ENCODE measurements at places on chromosomes 7 and 10. TPM values are rescaled to one million over a fixed set of nuclear protein-coding genes. Genes with fewer than 3 reads are reported as not detected.

The HTRA1 gene
- 386 TPM for total RNA-seq

The ZKSCAN5 gene
- 7.8 TPM for total RNA-seq

The CAMK1D gene
- 10.9 TPM for total RNA-seq

The EIF4H gene
- 207 TPM for total RNA-seq

DNA sequence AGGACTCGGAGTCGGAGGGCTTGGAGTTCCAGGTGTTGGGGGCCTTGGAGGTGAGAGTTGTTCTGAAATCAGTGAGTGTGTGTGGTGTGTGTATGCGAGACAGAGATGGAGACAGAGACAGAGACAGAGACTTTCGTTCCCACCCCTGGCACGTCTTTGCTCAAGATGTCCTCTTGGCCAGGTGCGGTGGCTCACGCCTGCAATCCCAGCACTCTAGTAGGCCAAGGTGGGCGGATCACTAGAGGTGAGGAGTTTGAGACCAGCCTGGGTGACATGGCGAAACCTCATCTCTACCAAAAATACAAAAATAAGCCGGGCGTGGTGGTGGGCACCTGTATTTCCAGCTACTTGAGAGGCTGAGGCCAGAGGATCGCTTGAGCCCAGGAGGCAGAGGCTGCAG is 20.0 kb upstream of the LIMK1 start:
- peak; percentile 44 for DNase-seq

GRCh38 chr10:6204063-6204340 is 1.3 kb downstream of the PFKFB3 start:
- peak; percentile 76 for DNase-seq

DNA sequence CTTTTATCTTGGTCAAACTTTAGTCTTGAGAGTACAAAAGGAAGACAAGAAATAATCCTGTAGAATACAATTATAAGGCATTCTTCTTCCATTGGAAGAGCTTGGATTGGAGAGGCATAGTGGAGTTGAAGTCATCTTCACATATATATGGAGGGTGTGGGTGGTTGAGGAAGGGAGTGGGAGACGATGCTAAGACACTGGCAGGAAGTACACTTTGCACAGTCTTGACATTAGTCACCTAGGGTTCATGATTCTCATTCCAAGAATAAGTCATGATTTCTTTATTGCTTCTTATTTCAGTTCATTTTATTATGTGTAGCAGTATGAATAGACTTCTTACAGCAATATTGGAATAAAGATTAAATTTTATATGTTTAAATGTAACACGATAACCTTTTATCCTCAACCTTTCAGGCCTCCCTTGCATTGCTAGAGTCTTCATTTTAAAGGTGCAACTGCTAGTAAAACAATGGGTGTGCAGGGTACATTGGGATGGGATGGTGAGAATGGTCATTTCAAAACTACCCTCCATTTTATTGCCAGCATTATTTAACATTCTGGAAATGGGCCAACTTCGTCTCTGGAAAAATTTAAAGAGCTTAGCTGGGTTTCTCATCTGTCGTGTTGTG is 12.3 kb upstream of the SLC26A3 start:
- no peak for DNase-seq

GRCh38 chr7:112097524-112097923 is 108.7 kb downstream of the DOCK4 start:
- no peak for DNase-seq

DNA sequence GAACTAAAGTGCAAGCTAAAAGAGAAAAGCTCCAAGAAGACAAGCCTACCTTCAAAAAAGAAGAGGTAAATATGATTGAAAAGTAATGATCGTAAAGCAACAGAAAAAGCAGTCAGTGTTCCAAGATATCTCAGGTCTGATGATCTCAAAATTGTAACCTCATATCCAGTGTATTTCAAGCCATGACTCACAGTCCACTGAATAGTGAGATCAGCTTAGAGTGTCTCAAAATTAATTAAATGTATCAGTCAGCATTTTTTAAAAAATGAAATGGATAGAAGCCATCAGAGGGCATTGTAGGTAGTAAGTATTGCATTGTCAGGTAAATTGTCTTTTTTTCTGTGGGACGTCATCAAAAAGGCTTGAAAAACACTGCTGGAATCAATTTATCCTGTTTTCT is 50.6 kb upstream of the AGBL3 start:
- no peak for DNase-seq

DNA sequence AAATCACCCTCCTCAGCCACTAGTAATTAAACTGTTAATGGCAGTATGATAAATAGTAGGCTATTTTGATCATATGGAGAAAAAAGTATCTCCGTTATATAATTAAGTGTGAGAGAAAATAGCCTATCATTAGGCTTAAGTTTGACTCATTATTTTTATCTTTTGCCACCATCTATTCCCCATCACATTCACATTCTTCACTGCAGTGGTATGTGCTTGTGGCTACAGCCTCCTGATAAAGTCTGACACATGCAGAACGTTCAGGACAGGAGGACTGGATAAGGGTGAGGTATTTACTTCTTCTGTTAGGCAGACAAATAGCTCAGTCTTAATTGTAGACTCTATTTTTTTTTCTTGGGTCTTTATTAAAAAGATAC is 5.8 kb downstream of the NEBL start:
- no peak for DNase-seq

DNA sequence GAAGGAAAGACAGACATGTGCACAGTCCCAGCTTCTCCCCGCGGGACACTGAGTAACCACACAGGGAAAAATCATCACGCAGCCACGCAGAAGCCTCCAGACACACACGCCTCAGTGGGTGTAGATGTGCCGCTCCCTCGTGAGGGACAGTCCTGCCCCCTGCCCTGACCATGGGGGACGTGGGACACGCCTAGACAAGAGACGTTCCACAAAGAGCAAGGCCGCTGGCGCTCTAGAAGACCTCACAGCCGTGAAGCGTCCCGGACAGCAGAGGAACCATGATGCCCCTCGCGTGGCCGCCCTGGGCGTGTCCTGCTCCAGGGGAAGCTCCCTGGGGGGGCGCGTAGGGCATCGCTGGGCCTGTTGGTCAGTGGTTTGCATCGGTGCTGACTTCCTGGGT is 210.8 kb downstream of the DNAJB6 start:
- DNase-seq = peak; percentile 11

DNA sequence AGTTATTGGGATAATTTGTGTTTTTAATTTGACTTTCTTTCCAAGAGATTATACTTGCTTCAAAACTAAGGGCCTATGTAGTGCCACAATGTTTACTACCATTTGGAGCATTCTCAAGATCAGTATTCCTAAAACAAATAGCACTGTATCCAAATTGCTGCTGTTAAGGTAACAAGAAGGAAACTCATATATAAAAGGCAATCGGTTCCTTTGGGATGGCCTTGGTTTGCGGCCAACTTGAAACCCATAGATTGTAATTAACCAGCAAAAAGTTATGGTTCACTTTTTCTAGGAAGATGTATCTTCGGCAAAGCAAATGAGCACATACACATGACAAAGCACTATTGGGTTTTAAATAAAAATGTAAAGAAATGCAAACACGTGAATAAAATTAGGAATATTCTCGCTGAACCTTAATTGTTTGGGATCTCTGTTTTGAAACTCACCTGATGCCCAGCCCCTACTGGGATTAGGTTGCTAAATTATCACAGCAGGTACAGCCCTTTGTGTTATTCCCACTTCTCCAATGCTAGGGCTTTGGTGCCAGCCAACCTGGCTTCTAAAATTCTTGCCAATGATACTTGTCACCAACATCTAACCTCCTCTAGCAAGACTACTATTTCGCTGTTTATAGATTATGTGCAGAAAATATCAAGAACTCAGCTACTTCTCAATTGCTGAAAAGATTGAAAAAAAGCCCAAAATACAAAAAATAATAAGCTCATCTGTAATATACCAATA is 16.0 kb downstream of the CDNF start:
- DNase-seq = no peak

- DNase-seq = no peak
Observed at GRCh38 chr7:151721694-151722093, 155.2 kb downstream of the PRKAG2 start.

- peak; percentile 39 for DNase-seq
Observed at GRCh38 chr7:31336202-31337001, 4.1 kb downstream of the NEUROD6 start.

DNA sequence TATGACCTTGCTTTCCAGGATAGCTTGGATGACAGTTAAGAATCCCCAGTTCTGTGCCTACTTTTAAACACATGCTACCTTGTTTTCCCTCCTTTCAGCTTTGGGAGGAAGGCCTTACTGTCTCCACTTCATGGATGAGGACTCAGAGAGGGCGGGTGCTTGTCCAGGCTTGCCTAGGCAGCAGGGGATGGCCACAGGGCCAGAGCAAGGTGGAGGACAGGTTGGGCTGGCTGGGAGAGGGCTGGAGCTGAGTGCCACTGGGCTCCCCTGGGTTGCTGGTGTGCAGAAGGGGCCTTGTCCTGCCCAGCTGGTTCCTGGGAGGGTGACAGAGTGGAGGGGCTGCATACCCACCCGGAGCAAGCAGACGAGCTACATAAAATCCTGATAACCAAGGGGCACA is 117.8 kb downstream of the GRK5 start:
- DNase-seq = no peak

GRCh38 chr7:139739863-139740597 is 37.8 kb downstream of the HIPK2 start:
- no peak for DNase-seq

- DNase-seq = no peak
Observed at GRCh38 chr7:38656968-38657367, 25.8 kb upstream of the AMPH start.

DNA sequence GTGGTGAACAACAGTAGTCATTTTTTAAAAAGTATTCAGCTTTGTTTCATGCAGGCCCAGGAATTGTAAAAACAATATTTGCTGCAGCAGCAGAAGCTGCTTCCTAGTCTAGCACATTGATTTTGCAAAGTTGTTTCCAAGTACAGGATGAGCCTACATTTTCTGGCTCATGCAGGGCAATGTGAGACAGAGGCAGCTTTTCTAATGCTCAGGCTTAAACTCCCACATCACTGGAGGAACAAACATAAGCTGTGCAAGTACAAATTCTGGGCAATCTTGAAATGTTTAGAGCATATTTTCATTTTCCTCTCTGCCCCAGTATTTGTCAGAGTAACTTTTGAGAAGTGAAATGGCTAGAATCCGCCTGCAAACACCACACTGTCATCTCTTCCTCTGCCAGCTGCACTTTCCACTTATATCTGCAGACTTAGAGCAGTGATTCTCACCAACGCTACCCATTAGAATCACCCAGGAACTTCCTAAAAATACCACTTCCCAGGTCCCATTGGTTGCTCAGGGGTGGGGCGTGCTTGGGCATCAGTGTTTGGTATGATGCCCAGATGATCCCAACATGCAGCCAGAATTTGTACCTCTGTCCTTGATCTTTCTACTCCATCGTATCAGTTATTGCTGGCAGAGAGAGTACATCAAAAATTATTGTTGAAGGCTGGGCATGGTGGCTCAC is 304.1 kb upstream of the LRGUK start:
- no peak for DNase-seq

- DNase-seq = no peak
Observed at GRCh38 chr7:45358287-45358686, 200.7 kb downstream of the RAMP3 start.

DNA sequence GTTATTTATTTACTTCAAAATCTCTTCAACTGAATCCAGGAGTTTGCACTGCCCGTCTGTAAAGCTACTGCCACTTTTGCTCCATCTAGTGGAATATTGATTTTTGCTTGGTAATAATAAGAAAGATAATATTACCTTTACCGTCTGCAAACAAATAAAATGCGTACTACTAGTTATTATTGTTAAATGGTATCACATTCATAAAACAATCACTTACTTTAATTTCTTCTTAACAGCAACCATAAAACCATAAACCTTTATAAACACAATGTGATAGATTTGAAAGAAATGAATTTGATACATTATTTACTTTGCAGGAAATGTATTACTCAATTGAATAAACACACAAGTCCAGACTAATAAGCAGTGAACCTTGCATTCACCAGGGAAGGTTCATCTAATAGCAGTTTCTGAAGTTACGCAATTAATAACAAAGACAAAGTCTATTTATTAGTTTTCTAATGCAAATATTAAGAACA is 6.4 kb downstream of the AGMO start:
- DNase-seq = no peak

All from aorta (tissue), 5 donors.